SW 1271 (cell line): ENCODE measurements at places on chromosomes 16 and 17.

- no peak for DNase-seq
These were observed 601 bp upstream of the PRSS33 start for GRCh38 chr16:2787961-2788360.

DNA sequence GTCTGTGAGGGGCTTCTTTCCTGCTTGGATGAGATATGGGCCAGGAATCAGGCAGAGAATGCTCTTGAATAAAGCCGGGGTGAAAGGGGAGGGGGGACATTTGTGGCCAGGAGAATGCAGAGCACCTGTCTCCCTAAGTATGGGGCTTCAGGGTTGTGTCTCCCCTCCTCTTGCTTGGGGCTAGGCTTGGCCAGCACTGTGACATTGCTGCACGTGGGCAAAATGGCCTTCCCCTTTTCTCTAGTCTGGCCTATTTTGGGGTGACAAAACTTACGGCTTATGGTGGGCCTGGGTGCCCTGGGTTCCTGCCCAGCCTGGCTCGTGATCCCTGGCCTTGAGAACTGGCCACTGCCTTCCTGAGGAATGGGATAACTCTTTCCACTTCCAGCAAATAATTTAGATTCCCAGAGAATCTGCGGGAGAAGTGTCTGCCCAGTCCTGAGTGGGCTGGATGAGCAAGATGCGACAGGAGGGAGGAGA is 5.6 kb downstream of the NFE2L1 start:
- DNase-seq = no peak

DNA sequence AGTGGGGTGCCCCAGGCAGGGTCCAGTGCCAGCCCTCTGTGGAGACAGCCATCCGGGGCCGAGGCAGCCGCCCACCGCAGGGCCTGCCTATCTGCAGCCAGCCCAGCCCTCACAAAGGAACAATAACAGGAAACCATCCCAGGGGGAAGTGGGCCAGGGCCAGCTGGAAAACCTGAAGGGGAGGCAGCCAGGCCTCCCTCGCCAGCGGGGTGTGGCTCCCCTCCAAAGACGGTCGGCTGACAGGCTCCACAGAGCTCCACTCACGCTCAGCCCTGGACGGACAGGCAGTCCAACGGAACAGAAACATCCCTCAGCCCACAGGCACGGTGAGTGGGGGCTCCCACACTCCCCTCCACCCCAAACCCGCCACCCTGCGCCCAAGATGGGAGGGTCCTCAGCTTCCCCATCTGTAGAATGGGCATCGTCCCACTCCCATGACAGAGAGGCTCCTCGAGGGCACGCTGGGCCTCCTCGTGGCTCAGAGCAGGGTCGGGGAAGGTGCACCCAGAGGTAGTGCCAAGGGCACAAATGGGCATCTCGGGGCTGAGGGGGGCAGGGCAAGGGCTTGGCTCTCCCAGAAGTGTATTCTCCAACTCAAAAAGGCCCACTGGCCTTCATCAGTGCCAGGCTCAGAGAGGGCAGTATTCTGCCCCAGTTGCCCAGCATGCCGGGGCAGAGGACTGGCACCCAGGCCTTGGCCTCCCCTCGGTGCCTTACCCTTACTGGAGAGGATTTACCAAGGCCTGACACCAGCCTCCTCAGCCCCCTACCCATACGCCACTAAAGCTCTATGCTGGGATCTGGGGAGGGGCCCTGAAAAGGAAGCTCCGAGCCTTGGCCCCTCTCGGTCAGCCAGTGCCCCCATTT is at the start of gene CDH5:
Gene CDH5 (plus strand): TSS at position 259 of the 867 bp plus-strand sequence. CDS start 12,647 bp downstream, outside the sequence.
- no peak for DNase-seq

DNA sequence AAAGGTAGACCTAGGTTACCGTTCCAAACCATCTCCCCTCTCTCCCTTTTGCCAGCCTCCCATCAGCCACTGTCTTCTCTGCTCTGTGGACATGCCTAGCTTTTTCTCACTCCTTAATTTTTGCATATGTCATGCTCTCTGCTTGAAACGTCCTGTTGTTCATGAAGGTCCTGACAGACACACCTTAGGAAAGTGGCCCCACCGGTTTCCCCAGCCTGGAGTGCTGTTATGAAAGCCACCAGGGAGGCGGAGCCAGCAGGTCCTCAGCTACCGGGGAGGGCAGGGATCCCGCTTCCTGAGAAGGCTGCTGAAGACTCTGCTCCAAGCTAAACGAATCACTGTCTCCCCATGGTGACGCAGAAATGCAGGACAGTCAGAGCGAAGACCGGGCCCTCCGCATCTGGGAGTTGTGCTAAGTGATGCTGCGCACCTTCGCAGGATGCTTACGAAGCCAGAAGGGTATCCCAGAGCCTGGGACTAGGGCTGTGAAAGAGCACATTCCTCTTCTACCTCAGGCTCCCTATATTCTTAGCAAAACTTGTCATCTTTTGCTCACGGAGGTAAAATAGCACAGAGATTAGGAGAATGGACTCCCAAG is 2.3 kb upstream of the SLC16A11 start:
- DNase-seq = no peak

DNA sequence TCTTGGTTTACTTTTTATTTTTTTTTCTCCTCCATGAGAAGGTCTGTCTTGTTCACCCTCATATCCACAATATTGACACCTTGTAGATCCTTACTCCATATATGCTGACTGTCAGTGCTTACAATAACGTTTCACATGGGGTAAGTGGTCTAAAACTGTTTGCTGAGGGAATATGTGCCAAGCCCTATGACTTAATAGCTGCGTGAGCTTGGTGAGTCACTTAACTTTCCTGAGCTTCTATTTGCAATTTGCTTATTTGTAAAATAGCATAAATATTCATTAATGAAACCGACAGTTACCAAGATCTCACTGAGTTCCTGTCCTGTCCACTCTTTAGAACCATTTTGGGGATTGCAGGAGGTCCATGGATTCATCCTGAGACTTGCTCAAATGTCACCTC is 190.7 kb downstream of the CCT6B start:
- no peak for DNase-seq

DNA sequence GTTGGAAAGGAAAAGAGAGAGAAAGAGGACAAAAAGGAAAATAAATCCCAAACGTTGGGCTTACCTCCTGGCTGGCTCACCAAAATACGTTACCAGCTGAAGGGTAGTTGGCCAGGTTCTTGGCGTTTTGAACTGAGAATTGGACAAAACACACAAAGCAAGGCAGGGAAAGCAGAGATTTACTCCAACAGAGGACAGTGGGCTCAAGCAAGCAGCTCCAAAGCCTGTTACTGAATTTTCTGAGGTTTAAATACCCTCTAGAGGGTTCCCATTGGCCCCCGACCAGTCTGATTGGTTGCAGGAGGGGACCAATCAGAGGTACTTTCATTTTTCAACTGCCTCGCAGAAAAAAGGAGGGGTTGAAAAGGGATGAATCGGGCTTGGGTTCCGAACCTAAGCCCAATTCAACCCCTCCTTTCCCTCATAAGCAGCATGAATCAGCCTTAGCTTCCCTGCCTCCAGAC is 55.6 kb upstream of the ALOX12 start:
- DNase-seq = no peak

GRCh38 chr16:23607726-23608125 is 11.6 kb upstream of the NDUFAB1 start:
- no peak for DNase-seq

GRCh38 chr17:48062273-48062672 is 14.1 kb downstream of the NFE2L1 start:
- DNase-seq = no peak

DNA sequence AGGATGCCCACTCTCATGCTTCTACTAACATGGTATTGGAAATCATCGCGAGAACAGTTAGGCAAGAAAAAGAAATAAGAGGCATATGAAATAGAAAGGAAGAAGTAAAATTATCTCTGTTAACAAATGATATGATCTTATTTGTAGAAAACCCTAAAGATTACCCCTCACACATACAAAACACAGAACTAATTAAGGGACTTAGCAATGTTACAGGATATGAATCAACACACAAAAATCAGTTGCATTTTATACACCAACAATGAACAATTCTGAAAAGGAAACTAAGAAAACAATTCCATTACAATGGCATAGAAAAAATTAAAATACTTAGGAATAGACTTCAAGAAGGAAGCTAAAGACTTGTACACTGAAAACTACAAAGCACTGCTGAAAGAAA is 2.7 kb upstream of the CAPNS2 start:
- DNase-seq = no peak

- DNase-seq = no peak
These were observed 32.1 kb downstream of the DNAH17 start for GRCh38 chr17:78544881-78545755.

- no peak for DNase-seq
These were observed 1.6 kb downstream of the COASY start for GRCh38 chr17:42563543-42563942.

- DNase-seq = no peak
These were observed 6.6 kb downstream of the FASN start for GRCh38 chr17:82091264-82092066.

DNA sequence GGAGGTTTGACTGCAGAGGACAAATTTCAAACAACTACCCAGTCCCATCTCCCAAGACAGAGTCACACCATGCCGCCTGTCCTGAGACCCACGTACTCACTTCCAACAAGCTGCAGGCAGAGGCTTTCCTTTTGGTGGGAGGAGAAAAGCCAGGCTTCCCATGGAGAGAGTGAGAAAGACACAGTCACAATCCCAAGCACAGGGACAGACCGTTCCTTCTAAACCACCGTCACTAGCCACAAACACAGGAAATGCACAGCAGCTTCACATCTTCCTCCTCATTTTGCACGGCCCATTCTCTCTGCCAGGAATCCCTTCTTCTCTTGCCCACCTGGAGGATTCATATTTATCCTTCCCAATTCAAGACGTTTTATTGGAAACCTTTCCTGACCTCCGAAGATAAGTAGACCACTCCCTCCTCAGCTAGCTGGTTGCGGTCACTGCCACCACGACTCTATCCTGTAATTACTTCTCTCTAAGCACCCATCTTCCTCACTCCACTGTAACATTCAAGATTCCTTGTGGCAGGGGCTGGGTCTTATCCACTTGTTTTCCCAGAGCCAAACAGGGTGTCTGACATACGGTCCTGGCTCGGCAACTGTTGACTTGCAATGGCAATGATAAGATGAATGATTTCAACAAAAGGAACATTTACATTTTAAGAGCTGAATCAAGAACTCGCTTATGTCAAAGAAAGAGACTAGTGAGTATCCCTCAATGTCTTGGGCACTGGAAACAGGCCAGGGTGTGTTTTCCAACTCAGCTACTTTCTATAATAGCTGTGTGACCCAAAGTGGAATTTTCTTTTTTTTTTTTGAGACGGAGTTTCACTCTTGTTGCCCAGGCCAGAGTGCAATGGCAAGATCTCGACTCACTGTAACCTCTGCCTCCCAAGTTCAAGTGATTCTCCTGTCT is 87.6 kb downstream of the XYLT1 start:
- DNase-seq = no peak

DNA sequence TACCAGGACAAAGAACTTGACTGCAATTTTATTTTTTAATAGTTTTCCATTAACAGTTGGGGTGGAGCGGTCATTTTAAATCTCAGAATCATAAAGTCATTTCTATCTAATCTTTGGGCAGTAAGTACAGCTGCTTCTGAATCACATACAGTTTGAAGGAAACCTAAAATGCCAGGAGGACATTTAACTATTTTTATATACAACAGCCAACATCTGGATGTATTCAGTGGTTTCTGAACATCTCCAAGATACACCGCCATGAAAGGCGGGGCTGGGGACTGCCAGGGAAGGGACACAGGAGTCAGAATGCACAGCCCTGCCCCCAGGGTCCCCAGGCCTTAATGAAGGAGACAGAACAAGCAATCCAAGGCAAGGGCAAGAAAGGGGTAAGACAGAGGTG is 392.3 kb downstream of the SLC39A11 start:
- no peak for DNase-seq

DNA sequence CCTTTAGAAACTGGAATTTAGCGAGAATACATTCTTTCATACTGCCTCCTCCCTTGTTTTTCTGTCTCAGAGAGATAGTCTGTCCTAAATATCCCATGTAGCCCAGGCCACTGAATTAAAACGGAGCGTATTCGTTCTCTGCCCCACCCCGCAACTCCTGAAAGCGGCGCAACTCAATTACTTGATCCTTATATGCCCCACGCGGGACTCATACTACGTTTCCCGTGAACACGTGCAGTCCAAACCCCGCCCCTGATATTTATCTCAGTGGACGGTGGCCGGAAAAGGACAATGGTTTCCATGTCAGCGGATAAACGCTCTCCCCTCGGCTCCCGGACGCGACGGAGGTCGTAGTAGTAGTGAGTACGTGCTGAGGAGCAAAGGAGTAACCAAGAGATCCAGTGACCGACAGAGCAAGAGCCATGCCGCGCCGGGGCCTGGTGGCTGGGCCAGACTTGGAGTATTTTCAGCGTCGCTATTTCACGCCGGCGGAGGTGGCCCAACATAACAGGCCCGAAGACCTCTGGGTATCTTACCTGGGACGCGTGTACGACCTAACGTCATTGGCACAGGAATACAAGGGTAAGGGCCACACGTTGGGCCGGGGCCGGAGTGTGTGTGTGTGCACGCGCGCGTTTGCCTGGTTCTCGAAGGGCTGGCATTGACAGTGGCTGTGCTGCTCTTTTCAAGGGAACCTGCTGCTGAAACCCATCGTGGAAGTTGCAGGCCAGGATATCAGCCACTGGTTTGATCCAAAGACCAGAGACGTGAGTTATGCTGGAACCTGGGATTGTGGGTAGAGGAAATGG is at the start of gene CYB5D1:
Gene CYB5D1 (plus strand): TSS at position 291 of the 809 bp plus-strand sequence. CDS start 132 bp downstream, at position 423.
- peak; percentile 98 for DNase-seq
